HuH-7.5 (cell line): ENCODE measurements at places on chromosomes 2 and 18.

DNA sequence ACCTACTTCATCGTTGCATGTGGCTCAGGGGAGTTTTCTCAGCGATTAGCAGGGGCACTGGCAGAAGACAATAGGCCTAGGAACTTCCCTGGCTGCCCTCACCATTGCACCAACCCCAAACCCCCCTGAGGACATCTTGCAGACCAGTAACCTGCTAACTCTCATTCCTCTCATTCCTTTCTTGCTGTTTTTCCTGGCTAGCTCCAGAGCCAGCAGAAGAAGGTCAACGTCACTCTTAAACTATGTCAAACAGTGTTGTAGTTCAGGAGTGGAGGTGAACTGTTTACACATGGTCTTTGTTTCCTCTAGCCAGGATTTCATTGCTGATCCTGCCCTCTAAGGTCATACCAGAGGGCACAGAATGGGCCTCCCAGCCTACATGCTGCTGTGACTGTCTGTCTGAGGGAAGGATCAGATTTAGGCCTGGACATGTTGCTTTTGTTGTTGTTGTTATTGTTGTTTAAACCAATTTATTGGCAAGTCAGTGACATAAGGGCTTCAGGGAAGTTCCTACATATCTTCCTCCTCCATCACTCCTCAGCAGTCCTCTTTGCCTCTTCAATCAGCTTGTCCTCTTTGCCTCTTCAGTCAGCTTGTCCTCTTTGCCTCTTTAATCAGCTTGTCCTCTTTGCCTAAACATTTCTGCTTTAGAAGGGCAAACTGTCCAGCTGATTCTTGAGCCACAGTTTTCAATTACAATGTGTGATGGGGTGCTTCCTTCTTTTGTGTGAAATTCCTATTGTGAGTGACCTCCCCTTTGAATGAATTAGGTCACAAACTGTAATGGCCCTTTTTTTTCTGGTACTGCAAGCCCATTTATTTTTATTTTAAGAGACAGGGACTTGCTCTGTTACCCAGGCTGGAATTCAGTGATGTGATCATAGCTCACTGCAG is 471.9 kb upstream of the TNP1 start:
- DNase-seq = peak; percentile 34

- DNase-seq = no peak
Observed at GRCh38 chr2:17962876-17963275, 84.4 kb downstream of the KCNS3 start.

- no peak for DNase-seq
Observed at GRCh38 chr18:68841301-68841700, 43.4 kb downstream of the CCDC102B start.

- peak; percentile 10 for DNase-seq
Observed at GRCh38 chr18:25921677-25922421, 168.6 kb downstream of the SS18 start.

GRCh38 chr2:117700471-117700870 is 114.0 kb upstream of the DDX18 start:
- no peak for DNase-seq

DNA sequence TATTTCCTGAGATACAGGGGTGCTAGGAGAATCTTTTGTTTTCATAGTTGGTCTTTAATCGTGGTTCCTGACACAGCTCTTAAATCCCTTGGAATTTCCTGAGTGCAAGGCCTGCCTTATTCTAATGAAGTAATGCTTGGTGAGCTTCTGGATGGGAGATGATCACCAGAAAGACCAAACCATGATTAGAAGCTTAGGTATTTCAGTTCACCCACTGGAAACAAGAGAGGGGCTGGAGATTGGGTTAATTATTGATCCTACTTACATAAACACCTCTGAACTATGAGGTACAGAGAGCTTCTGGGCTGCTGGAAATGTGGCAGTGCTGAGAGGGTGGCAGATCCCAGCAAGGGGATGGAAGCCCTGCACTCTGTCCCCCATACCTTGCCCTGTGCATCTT is 406.8 kb downstream of the THSD7B start:
- DNase-seq = no peak

GRCh38 chr2:12083713-12084419 is 337.4 kb downstream of the LPIN1 start:
- no peak for DNase-seq

GRCh38 chr2:54669677-54670484 is 53.6 kb upstream of the EML6 start:
- peak; percentile 57 for DNase-seq

GRCh38 chr2:144477957-144478311 is 42.0 kb downstream of the ZEB2 start:
- no peak for DNase-seq

DNA sequence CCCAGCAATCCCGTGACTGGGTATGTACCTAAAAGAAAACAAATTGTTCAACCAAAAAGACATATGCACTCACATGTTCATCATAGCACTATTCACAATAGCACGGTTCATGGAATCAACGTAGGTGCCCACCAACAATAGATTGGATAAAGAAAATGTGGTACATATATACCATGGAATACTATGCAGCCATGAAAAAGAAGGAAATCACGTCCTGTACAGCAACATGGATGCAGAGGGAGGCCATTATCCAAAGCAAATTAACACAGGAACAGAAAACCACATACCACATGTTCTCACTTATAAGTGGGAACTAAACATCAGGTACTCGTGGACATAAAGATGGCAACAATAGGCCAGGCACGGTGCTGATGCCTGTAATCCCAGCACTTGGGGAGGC is 207.9 kb upstream of the TNP1 start:
- no peak for DNase-seq

DNA sequence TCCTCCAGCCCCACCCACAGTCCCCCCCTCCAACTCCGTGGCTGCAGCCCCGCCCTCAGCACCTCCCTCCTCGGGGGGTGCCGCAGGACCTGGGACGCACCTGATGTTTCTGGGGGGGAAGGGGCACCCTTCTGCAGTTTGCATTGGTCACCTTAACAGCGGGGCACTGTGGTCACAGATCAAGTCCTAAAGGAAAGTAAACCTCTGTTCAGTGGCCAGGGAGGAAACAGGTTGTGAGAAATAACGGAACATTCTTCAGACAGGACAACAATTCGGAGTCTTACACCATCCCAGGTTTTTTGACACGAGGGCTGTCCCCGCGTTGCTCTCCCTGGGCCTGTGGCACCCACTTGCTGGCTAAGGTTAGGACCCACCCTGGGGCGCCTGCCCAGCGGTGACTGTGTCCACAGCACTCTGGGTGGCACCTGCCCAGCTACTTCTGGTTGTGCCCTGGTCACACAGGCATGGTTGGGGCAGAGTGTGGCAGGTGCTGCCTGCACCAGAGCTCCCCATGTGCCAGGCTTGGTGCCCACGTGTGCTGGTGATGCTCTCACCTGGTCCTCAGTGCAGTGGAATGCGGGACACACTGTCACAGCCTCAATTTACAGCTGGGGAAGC is 93.5 kb upstream of the OTOS start:
- no peak for DNase-seq

DNA sequence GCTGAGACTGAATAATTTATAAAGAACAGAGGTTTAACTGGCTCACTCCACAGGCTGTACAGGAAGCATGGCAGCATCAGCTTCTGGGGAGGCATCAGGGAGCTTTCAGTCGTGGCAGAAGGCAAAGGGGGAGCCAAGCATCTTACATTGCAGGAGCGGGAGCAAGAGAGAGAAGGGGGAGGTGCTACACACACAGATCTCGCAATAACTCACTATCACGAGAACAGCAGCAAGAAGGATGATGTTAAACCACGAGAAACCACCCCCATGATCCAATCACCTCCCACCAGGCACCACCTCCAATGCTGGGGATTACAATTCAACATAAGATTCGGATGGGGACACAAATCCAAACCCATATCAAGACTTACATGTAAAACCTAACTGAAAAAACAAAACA is 17.8 kb upstream of the MATN3 start:
- no peak for DNase-seq

GRCh38 chr18:36798738-36799473 is 29.9 kb downstream of the TPGS2 start:
- no peak for DNase-seq

DNA sequence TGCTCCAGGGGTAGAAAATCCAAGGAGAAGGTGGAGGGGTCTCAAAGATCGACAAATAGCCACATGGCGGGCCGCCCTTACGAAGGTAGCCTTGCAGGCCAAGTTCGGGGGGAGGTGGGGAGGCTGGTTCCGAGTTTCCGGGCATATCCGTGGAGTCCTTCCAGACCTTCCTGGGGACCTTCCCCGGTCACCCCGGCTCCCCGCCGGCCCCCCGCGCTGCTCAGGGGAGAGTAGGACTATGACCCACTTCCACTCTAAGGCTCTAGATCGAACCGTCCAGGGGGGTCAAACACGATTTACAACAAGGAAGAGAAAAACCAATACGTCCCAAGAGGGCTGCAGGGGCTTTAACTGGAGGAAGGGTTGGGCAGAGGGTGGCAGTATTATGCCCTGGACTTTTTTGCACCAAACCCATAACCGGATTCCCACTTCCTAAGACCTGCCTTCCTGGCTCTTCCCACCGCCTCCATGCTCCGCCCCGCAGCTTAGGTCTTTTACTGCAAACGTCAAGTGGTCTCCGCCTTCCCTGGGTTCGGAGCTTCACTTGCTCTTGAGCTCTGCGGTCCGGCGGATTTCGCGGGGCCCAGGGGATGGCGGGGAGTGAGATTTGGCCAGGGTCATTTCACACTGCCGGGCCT is 779 bp upstream of the LYPD6 start:
- DNase-seq = peak; percentile 85

DNA sequence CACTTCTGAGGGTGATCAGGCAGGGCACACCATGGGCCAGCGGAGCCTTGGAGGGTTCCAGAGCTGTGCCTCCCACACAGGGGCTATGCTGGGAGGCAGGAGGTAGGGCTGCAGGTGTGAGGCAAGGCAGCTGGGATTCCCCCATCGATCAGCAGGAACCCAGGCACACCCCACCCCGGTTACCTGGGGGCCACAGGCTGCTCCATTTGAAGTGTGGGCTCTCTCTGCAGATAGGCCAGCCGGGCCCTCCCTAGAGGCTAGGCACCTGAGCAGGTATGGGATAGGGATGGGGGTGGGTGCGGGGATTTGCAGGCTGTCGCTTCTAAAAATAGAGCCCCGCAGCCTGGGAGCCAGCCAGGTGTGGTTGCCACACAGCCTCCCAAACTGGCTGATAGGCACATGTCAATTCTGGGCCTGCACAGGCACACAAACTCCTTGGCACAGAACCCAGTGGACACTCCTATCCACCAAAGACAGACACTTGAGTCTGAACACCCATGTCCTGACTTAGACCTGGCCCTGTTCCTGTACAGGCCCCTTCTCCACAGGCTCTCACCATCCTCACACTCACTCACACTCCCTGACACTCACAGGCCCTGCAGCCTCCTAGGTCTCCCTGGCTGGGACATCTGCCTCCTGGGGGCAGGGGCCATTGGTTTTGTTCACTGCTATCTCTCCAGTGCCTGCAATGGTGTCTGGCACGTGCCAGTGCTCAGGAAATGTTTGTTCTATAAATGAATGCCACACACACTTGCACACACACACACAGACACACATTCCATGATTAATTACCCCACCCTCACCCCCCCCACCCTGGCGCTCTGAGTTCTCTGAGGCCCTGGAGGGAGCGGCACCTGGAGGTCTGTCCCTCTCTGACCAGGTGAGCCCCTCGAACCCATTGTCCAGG is 73.4 kb downstream of the ZFP36L2 start:
- DNase-seq = no peak

GRCh38 chr18:62637807-62638687 is 77.3 kb upstream of the PHLPP1 start:
- DNase-seq = peak; percentile 44

DNA sequence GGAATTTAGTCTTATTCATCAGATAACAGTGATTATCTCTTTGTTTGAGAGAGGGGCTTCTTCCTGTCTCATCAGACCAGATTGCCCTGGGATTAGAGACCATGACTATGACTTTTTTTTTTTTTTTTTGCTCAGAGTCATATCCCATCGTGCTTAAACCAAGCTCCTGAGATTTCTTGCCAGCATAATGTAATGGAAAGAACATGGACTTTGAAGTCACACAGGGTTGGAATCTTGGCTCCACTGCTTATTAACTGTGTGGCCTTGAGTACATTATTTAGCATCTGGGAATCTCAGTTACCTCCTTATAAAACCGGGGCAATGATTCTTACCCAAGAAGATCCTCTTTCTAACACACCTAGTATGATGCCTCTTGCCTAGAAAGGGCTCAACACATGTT is 268.3 kb downstream of the DYSF start:
- no peak for DNase-seq

- peak; percentile 18 for DNase-seq
Observed at GRCh38 chr2:36507408-36507812, 90.6 kb downstream of the FEZ2 start.

DNA sequence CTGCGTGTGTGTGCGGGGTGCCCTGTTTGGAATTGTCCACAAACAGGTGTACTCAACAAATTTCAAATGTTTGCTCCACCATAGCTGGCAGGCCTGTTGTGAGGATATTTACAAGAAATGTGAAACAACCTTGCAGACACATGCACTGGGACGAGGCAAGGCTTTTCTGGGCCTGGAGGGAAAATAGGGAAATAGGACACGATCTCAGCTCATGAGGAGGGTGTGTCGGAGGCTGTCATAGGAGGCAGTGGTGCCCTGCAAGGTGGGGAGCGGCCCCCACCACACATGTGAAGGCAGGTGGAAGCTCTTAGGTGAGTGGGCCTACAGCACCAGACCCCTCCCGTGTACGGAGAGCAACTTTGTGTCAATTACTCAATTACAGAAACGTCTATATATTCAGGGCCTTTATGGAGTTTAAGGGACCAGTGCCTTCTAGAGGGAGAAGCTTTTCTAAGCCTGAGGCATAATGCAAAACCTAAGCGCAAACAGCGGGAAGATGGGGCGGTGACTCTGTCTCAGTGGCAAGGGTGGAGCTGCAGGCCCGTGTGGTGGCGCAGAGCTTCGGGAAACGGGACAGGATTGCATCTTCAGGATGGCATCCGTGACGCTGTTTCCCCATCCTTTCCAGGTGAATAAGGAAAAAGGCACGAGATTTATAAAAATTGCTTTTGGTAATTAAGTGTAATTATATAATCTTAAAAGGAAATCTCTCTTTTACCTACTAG is 48.0 kb downstream of the RNF144A start:
- no peak for DNase-seq

GRCh38 chr2:19409046-19409445 is 50.6 kb upstream of the OSR1 start:
- no peak for DNase-seq

DNA sequence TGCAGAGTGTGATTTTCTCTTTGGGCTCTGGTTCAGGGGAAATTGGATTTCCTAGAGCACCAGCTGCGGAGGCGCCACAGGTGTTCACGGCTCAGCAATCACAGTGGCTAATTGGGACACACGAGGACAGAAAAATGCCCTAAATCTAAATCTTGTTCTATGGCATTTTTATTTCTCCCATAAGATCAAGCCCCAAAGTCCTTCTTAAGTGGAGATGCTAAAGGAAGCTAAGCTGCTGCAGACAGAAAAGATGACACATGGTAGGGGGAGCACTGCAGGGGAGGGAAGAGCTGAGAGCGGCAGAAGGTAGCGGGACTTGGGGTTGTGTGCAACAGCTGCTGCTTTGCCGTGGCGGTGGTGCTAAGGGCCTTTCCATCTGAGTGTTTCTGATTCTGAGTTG is 280.6 kb downstream of the MYT1L start:
- no peak for DNase-seq

- DNase-seq = no peak
Observed at GRCh38 chr2:71379086-71379485, 47.5 kb downstream of the ZNF638 start.

GRCh38 chr2:132462236-132462635 is 45.6 kb downstream of the GPR39 start:
- no peak for DNase-seq

- no peak for DNase-seq
Observed at GRCh38 chr2:101983486-101983885, 8.3 kb upstream of the IL1R2 start.

- no peak for DNase-seq
Observed at GRCh38 chr2:113116100-113116958, 11.1 kb upstream of the IL1RN start.
